ENCODE measurements at places on chromosomes 3 and 15. TPM values are rescaled to one million over a fixed set of nuclear protein-coding genes. Genes with fewer than 3 reads are reported as not detected.

DNA sequence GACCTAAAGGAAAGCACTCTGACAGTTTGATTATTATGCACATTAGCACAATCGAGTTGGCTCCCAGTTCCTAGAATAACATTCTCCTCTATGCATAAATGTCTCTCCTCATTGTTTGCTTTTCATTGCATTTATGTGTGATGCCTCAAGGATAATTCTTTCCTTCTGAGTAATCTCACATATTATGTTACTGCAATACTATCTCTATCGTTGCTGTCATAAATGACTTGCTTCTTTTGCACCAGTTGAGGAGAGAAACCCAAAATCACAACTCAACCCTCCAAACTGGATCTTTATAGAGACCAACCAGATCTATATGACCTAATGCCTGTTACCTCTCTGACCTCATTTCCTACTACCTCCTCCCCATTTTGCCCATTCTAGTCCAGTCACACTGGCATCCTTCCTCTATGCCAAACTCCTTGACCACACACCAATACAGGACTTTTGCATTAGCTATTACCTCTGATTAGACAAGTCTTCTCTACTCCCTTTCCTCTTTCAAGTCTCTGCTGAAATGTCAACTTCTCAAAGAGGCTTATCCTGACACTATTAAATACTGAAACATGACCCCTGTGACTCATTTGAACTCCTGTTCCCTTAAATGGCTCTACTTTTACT, 1026.0 kb downstream of the TUSC7 start:
- no peak for DNase-seq

GRCh38 chr3:174540116-174540908, 318.8 kb upstream of the NAALADL2 start:
- no peak for DNase-seq

DNA sequence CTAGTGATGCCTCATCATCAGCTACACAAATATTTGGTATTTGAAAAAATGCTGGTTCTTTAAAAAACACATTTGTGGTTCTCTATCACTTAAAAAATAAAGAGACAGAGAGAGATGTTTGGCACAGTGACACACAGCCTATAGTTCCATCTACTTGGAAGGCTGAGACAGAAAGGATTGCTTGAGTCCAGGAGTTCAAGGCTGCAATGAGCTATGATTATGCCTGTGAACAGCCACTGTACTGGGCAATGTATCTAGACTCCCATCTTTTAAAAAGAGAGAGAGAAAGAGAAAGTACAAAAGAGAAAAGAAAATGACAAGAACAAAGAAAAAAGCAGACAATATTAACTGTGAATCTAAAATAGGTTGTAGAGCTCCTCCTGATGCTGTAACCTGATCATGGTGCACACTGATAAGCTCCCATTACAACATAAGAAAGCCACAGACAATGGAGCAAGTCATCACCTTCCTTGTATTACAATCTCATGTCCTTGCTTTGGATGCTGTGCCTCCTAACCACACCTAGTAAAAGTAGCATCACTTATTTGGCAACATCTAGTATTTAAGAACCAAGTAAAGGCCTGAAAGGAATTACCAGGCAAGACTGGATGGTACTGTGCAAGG, 31.7 kb upstream of the MAP4 start:
- no peak for DNase-seq

DNA sequence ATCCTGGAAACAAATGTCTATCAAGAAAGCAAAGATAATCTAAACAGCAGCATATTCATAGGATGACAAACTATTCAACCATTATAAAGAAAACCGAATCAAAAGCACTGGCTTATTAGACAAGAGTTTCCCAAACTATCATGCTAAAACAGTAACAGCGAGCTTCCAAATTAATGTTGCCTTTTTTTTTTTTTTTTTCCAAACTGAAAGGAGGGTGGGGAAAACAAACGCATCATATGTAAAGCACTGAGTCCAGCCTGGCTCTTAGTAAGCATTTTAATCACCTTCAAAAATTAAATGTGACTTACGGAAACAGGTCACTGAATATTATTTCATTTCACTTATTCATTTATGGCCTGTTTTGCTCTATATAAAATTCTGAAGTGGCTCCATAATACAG, 2.3 kb downstream of the TJP1 start:
- DNase-seq = no peak

GRCh38 chr15:78085928-78086327, 6.4 kb upstream of the SH2D7 start:
- DNase-seq = no peak

The HERC2 gene
- total RNA-seq = 62.2 TPM

The TTLL13 gene
- total RNA-seq = not detected

The OR4F15 gene
- not detected for total RNA-seq

Measured in mesenteric fat pad (tissue), 1 donor.